ENCODE measurements at places on chromosomes 3 and 15.

- no peak for DNase-seq
These were observed 38.2 kb downstream of the STAG1 start for GRCh38 chr3:136714020-136714419.

GRCh38 chr15:31499236-31499952 lies 172.8 kb downstream of the KLF13 start:
- no peak for DNase-seq

- DNase-seq: no peak
These were observed 73.9 kb downstream of the IGF1R start for GRCh38 chr15:98722209-98722608.

GRCh38 chr3:156353563-156353962 lies 201.4 kb downstream of the SSR3 start:
- DNase-seq: no peak

DNA sequence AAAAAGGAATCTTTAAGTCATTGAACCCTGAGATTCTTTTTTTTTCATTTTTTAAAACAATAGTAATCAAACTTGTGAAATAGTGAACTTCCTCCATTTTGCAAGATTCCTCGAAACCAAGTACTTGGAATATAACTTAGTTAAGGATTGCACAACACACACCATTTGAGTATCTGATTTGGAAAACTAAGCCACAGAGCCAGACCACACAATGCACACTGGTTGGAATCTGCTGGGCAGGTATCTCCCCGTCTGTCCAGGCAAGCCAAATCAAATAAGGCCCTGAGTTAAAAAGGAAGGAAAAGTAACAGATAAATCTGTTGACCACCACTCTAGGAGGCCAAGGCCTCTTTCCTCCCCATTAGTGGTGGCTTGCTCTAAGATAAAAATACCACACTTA lies 177.5 kb upstream of the ICE2 start:
- DNase-seq: no peak

GRCh38 chr3:149808209-149808829 lies 4.7 kb upstream of the RNF13 start:
- peak; percentile 26 for DNase-seq
